ENCODE measurements at places on chromosomes 5 and 9.

DNA sequence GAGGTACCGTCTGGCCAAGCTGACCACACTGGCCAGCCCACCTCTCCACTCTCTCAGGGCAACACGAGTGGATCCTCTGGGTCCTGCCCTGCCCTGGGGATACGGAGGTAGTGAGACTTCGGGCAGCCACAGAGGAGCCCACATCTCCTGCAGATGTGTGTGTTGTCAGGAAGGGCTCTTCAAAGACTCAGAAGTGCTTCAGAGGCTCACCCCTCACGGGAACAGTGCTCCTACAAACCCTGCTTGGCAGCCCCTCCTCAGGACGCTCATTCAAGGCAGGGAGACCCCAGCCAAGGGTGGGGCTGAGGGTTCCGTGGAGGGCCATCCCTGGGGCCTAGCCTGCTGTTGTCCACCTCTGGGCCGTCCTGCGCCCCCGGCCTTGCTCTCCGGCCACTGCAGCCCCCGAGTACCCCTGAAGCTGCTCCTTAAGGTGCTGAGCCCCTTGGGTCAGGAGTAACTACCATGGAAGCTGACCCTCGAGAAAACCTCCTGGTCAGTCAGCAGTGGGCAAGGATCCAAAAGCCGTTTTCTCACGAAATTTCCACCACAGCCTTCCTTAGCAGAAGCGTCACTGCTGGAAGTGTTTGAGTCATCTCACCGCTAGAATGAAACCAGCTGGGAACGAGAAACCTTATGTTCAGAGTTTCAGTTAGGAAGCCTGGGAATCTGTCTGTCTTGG is 23.2 kb upstream of the LRRC14B start:
- no peak for DNase-seq

DNA sequence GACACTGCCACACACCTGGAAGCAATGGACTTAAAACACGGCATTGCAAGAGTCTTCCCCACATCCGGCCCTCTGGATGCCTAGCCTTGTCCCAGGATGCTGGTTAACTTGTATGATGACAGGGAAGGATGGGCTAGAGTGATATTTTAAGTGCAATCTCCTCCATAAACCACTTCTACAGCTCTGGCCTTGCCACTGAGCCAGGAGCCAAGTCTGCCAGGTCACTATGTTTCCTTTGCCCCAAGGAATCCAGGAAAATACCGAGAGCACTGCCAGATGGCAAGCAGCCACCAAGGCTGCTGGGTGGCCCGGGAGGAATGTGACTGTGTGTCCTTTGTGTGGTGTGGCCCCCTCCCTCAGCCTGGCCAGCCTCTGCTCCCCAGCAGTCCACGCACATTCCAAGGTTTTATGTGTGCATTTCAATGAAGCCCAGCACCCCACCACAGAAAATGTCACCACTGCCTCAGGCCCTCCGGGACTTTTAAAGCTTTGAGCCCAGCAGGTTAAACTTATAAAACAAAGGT is 106.0 kb downstream of the FRMD3 start:
- DNase-seq: no peak

GRCh38 chr5:172110921-172111851 is 76.8 kb downstream of the STK10 start:
- no peak for DNase-seq

DNA sequence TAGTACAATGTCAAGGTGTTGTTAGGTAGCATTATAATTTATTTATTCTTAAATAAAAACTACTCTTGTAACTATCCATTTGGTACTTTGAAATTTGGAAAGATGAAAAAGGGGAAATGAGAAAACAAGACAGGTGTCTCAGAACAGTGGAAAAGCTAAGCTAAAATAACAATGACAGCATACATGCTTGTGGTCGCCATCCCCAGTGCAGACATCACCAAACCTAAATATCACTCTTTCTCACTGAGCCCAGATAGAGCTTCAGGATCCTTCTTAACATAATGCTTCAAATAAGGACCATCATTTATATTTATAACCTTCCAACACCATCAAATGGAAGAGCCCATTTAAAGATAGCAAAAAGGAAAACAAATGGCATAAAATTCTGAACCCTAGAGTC is 434.4 kb upstream of the BRINP1 start:
- no peak for DNase-seq

- no peak for DNase-seq
These were observed 66.8 kb downstream of the PTPDC1 start for GRCh38 chr9:94150890-94151650.

All from SW 1271 (cell line).